ENCODE measurements at places on chromosomes 12 and 14.

DNA sequence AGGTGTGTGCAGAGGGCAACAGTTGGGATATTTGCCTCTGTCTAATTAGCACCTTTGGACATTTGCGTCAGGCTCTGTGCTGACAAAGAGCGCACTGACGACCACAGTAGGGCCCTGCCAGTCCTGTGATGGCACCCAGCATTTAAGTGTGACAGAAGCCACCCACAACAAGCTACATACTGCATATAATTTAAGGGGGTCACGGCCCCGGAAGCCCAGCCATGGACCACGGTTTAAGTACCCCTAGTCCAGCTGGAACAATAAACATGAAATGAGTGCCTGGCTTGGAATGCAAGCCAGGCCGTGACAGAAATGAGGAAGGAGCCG, 16.8 kb upstream of the DYNC1H1 start:
- DNase-seq, result no peak

DNA sequence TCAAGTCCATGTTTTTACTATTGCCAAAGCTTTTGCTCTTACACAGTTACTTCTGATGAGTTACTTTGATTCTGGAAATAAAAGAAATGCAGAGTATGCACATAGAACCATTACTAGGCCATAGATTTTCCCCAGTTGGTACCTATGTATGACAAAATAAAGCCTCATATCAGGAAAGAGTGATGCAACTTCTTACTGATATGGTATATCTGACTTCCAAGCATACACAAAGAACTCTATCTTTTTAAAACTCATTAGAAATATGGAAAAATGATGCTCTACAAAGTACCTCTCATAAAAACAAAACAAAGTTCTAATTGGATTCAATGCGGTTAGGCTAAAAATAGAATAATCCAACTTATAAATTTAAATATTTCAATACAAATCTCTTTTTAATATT, 92.1 kb downstream of the STXBP6 start:
- no peak for DNase-seq

DNA sequence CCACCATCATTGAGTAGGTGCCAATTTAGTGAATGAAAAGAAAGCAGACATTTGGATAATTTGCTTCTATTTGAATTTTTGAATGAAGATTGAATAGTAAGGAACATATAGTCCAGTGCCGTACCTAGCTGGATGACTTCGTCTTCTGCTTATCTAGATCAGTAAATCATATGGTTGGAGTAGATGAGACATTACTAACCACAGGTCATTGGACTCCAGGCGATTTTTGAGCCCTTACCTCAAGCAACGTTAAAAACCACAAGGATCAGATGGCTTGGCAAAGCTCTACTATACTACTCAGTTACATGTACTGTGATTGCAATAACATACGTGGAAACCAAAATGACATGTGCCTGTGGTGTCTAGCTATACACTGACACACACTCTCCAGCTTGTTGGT, 1.7 kb upstream of the SPATS2 start:
- DNase-seq, result no peak

- no peak for DNase-seq
Measured at GRCh38 chr12:132955094-132956010, 754 bp downstream of the ZNF605 start.

DNA sequence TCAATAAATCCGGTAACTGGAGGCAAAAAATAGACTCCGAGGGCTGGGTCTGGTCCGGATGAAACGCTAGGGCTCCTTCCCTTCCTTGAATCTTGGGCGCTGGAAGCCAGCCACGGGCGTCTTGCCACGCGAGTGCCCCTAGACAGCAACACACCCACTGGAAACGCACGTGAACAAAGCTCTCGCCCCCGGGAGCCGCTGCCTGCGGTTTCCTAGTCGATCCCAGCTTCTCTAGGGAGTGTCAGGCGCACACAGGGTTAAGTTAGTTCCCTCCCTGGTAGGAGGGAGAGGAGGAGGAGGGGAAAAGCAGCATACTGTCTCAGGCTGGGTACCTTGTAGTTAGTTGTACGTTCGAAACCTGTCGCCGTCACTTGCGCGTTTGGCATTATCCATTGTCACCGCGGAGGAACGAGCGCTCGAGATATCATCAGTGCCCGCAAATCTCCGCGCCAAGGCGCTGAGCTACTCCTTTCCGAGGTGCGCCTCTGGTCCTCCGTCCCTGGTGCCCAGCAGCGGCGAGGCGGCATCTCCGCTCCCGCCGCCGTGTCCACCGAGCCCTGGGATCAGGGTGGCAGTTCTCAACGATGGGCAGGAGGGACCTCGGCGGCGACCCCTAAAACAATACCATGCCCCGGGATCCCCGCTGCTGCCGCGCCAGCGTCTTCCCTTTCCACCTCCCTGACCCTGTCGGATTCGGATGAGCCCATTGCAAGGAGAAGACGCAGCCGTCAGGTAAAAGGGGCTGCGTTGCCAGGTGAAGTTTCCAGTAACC, at the start of gene FLRT2:
FLRT2 (plus strand) TSS at position 342 of the 772 bp plus-strand sequence. CDS start 91,371 bp downstream, outside the sequence.
- no peak for DNase-seq

DNA sequence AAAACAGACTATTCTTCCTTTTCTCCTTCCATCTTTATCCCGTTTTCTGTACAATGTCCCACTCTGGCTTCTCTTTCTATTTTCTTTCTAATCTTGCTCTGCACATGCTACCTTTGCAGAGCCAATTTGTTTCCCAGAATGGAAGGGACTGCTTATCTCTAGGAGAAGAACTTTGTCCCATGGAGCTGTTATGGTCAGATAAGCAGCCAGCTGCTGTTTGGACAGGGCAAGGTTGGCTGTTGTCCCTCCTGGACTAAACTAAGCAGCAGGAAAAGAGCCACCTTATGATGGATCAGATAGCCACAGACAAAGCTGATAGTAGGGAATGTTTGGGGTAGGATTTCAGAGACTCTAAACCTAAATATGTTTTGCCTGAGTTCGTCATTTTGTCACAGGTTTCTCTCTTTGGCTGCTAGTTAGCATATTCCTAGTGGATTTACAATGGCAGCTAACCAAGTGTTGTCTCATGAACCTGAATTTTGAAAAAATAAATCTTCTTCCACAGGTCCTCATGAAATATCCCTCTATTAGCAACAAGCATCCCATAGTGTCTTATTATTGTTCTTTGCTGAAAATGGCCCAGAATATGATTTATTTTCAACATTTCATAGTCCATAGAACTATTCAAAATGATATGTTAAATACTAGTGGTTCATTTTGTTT, 262.8 kb downstream of the SLC16A7 start:
- no peak for DNase-seq

DNA sequence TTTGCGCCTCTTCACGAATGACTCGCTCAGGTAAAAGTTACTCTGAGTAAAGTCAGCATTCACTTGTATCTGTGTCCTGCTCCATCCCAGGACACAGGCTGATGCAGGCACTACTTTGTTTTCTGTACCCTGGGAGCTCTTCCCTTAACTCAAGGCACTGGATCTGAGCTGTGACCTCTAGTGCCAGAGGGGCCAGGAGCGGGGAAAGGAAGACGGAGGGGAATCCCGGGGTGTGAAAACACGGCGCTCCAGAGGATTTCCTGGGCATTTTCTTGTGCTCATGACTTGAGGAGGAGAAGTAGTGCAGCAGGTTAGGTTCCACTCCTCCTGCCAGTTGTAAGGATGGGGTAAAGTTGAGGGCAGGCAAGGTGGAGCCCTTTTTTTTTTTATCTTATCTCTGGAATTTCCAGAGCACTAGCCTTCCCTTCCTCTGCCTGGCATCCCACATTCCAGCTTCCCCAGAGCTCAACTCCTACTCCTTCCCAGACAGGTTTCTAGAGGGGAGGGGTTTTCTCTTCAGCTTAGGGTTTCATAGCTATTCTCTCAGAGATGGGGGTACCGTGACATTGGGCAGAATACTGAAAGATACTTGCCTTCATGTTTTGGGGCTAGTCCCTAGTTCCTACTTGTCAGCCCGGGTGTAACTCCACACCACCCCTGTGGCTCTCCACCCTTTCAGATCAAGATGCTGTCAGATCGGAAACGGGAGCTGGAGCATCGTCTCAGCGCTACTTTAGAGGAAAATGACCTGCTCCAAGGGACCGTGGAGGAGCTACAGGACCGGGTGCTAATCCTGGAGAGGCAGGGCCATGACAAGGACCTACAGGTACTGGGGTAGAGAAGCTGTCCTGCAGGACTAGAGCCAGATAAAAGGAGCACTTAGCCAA, 52.3 kb downstream of the RAB35 start:
- DNase-seq, result no peak

DNA sequence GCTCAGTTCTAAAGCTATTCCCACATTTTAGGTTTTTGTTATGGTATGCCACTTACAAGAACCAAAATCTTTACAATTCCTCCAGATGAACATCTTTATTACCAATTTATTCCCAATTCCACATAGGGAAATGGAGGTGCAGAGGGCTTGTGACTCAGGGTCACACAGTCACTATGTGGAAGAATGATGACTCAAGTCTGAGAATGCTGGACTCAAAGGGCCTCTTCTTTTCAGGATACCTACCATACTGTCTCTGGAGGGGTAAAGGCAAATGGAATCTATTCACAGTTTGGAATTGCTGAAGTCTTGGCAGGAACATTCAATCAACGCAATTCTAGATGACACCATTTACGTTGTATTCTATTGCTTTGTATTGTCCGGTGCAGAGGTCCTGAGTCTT, 48.2 kb upstream of the MANSC4 start:
- no peak for DNase-seq

GRCh38 chr14:32298346-32298745, 30.8 kb upstream of the AKAP6 start:
- no peak for DNase-seq

GRCh38 chr14:105527826-105528585, 1.6 kb downstream of the TMEM121 start:
- no peak for DNase-seq

DNA sequence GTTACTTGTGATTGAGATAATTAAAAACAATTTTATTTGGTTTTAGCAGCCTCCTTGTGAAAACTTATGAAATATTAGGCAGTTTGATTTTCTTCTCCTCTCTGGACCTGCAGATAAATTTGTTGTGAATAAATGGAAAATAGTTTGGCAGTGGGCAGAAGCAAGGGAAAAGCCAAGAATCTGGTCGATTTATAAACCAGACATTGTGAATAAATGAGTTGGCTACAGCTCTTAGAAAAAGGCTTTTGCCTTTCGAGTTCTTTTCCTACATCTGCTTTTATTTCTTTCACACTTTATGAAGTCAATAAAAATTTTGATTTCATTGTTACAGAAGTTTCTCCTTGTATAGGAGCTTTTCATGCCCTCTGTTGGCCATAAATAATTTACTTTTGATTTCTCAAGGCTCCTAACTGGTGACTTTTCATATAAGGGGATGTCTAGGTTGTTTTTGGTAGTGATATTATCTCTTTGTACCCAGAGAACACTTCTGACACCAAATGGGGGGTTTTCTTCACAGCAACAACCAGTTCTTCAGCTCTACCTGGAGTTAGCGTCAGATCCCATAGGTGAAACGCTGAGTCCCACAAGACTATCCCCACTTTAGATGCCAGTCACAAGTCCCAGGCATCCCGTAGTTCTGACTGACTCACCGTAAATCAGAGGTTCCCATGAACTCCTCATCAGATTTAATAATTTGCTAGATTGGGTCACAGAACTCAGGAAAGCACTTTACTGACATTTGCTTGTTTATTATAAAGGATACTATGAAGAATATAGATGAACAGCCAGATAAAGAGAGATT, 136.5 kb upstream of the DNM1L start:
- DNase-seq, result no peak

GRCh38 chr12:92863251-92863650, 65.8 kb downstream of the EEA1 start:
- DNase-seq, result no peak

GRCh38 chr12:106867651-106868050, 88.1 kb upstream of the TMEM263 start:
- no peak for DNase-seq

DNA sequence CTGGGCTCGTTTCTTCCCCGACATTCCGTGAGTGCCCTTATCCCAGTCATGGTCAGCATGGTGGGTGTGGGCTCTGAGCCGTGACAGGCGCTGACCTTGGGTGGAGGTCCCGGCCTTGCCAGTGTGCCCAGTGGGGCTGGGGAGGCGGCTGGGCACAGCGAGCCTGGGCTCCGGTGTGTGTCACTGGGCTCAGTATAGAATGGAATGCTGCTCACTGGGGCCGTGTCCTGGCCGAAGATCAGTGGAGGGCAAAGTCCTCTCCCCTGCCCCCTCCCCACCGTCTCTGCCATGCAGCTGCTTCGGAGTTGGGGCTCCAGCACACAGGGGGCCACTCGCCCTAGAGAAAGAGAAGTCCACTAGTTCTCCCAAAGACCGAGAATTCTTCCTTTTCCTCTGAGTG, 164.4 kb downstream of the TSPAN9 start:
- DNase-seq, result no peak

- DNase-seq, result no peak
Measured at GRCh38 chr14:68157971-68158371, 338.4 kb downstream of the RAD51B start.

DNA sequence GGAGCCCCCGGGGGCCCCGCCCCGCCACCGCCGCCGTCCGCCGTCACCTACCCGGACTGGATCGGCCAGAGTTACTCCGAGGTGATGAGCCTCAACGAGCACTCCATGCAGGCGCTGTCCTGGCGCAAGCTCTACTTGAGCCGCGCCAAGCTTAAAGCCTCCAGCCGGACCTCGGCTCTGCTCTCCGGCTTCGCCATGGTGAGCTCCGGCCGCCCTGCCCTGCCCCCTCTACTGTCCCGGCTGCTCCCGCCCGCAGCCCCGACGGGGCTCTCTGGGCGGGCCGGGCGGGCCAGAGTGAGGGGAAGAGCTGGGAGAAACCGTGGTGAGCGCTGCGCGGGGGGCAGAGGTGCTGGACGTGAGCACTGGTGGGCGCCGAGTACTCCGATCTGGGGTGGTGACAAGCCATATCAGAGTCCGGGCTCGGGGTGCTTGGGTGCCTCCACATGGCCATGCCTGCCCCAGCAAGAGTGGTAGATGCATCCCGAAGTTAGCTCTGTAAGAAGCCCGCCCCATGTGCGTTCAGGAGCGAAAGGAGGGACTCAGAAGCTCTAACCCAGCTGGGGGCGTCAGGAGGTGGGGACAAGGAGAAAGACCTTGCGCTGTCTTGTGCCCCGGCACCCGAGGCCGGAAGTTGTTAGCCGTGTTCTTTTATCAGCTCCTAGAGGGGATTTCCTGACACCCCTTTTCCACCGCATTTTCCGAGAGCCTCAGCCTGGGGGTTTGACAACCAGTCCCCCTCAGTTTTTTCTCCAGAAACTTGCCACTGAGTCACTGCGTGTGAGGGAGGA, 717 bp downstream of the ORAI1 start:
- no peak for DNase-seq
